ENCODE measurements at places on chromosomes 1 and 21.

DNA sequence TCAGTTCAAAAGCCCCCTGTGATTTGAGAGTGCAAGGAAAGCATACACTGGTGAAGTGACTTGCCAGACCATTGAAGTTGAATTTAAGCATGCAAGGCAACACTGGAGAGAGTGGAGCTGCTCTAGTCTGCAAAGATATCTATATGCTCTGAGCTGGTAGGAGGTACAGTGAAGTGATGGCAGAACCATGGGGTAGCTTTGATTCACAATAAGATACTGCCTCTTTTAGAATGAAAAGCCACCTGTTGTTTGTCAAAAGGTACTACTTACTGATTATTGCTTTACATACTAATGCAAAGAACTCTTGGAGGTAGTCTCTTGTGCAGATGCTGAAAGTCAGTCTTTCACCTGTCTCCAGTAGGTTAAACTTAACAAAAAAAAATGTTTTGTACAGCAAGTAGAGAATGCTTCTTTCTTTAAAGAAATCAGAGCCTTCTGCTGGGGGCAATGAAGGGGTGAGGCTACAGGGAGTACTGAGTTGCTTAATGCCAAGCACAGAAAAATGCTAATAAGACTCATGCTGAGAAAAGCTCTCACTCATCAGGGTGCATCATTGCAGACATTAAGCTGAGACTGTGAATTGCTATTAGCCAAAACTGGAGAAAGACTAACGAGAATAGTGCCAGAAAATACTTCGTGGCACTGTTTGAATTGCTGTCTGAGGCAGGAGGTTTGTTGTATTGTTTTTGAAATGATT is 1150.5 kb upstream of the TMPRSS15 start:
- no peak for DNase-seq

GRCh38 chr1:36605942-36606640 is 123.4 kb upstream of the CSF3R start:
- no peak for DNase-seq

GRCh38 chr1:159140474-159140873 is 30.9 kb upstream of the CADM3 start:
- DNase-seq = no peak

- no peak for DNase-seq
These were observed 47.3 kb downstream of the DISP3 start for GRCh38 chr1:11526071-11526895.

DNA sequence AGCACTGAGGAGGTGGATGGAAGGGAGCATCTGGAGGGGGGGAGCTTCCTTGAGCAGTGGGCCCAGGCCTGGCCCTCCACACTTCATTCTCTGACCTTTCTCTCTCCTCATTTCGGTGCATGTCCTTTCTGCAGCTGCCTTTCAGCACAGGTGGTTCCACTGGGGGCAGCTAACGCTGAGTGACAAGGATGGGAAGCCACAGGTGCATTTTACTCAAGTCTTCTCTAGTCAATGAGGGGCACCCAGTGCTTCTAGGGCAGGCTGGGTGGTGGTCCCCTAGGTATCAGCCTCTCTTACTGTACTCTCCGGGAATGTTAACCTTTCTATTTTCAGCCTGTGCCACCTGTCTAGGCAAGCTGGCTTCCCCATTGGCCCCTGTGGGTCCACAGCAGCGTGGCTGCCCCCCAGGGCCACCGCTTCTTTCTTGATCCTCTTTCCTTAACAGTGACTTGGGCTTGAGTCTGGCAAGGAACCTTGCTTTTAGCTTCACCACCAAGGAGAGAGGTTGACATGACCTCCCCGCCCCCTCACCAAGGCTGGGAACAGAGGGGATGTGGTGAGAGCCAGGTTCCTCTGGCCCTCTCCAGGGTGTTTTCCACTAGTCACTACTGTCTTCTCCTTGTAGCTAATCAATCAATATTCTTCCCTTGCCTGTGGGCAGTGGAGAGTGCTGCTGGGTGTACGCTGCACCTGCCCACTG is 43.2 kb downstream of the YARS1 start:
- no peak for DNase-seq
